ENCODE measurements at places on chromosomes 16 and 17. TPM values are rescaled to one million over a fixed set of nuclear protein-coding genes. Genes with fewer than 3 reads are reported as not detected.

- DNase-seq = no peak
These were observed 9.8 kb downstream of the SCO1 start for GRCh38 chr17:10687499-10687898.

GRCh38 chr16:81227785-81228184, 10.7 kb upstream of the BCO1 start:
- no peak for DNase-seq

GRCh38 chr16:58264007-58264406, 30.8 kb downstream of the PRSS54 start:
- no peak for DNase-seq

GRCh38 chr16:80369138-80369958, 171.4 kb upstream of the DYNLRB2 start:
- DNase-seq = no peak

GRCh38 chr17:47695429-47696376, 1.7 kb downstream of the TBKBP1 start:
- DNase-seq = no peak

GRCh38 chr16:18841833-18842525, 40.6 kb upstream of the ARL6IP1 start:
- DNase-seq = no peak

DNA sequence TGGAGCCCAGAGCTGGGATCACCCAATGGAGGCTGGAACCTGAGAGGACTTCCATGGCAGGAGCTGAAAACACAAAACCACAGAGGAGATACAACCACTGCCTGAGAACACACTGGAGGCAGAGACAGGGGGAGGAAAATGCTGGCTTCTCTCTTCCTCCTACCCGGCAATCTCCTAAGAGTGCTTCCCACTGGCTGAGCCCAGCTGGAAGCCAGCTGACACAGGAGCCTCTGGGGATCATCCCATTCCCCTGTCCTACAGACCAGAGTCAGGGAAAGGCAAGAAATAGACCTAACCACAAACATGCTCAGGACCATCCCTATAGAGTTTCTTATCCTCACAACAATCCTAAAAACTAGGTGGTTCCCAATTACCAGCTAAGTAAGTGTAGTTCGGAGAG, 112.4 kb upstream of the CDH5 start:
- no peak for DNase-seq

GRCh38 chr16:10941127-10941933, 938 bp downstream of the DEXI start:
- no peak for DNase-seq

DNA sequence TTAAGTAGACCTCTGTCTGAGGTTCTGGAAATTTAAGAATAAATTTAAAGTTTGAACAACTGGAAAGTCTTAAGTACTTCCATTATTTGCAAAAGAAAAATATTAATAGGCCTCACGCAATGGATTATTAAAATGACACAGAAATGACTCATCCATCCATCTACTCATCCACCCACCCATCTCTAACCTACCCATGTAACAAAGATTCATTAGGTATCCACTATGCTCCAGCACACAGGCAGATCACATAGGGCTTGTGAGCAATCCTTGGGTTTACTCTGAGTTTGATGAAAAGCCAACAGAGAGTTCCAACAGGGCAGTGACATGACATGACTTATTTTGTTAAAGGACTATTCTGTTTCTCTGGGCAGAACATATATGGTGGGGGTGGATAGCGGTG, 93.3 kb downstream of the HELZ start:
- no peak for DNase-seq

The ABCC6 gene
- 0.12 TPM for total RNA-seq

Measured in T-cell (primary cell).